ENCODE measurements at places on chromosomes 1 and 21. TPM values are rescaled to one million over a fixed set of nuclear protein-coding genes. Genes with fewer than 3 reads are reported as not detected.

EDEM3 gene
- total RNA-seq: 29.6 TPM

TFB2M gene
- 10.0 TPM for total RNA-seq

ICOSLG gene
- 1.3 TPM for total RNA-seq

RGS16 gene
- 0.75 TPM for total RNA-seq

CSF1 gene
- 110 TPM for total RNA-seq

NES gene
- 28.8 TPM for total RNA-seq

SEC16B gene
- 2.9 TPM for total RNA-seq

MROH9 gene
- total RNA-seq: not detected

CD1E gene
- total RNA-seq: 2.9 TPM

Data from subcutaneous adipose tissue (tissue), 4 donors.